ENCODE measurements at places on chromosomes 7 and 10. TPM values are rescaled to one million over a fixed set of nuclear protein-coding genes. Genes with fewer than 3 reads are reported as not detected.

DNA sequence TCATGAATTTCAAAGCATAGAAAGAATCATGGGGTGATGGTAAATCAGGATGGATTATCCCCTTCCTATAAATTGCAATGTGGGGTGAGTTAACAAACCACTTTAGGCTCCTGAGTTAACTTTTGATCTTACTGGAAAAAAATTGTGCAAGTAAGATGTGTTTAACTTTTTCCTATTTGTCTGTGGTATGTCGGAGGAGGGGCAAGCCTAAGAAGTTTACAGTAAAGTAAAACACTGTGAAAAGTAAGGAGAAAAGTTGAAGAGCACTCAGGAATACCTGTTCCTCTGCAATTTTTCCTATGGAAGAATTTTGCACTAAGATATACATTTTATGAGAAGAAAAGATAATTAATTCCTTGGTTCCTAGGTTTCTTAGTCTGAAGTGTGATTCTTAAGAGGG is 44.4 kb downstream of the IFIT5 start:
- no peak for DNase-seq

DNA sequence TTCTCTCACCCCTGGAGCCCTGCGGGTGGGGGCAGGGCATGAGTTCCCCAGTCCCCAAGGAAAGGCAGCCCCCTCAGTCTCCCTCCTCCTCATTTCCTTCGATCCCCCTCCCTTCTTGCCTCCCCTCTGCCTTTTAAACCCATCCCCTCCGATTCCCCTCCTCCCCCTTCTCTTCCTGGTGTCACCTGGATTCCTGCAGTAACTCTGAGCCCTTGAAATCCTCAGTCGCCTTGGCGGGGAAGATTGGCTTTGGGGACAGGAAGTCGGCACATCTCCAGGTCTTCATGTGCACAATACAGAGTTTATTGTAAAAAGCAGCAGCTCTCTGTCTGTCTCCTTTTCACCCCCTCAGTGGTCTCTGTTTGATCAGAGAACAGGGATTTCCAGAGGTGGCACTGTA is 1.3 kb upstream of the MUC12 start:
- peak; percentile 13 for DNase-seq

- peak; percentile 74 for DNase-seq
Measured at GRCh38 chr7:55965805-55966421, 1.5 kb downstream of the NIPSNAP2 start.

GRCh38 chr7:48389977-48390376 is 218.7 kb downstream of the ABCA13 start:
- no peak for DNase-seq

GRCh38 chr7:150972023-150972468 is 6.1 kb downstream of the KCNH2 start:
- peak; percentile 85 for DNase-seq

Gene PI4K2A
- total RNA-seq: 11.0 TPM

Gene EGFR
- 11.4 TPM for total RNA-seq

Gene NEUROG3
- not detected for total RNA-seq

Gene GPR26
- not detected for total RNA-seq

Gene GPRIN2
- total RNA-seq: not detected
